ENCODE measurements at places on chromosomes 12 and 14. TPM values are rescaled to one million over a fixed set of nuclear protein-coding genes. Genes with fewer than 3 reads are reported as not detected.

- H3K4me1 ChIP-seq: peaks cover 15% of the 10 kb centered on the region
- no peak overlapping the region for H3K4me3 ChIP-seq
- H3K36me3 ChIP-seq: no peaks in the 10 kb centered on the region
- H3K27ac ChIP-seq: no peak overlapping the region
- no peaks in the 10 kb centered on the region for H3K27me3 ChIP-seq
Measured at GRCh38 chr12:67358781-67359338, 89.7 kb downstream of the CAND1 start.

- no peak for DNase-seq
- no peaks in the 10 kb centered on the region for H3K4me1 ChIP-seq
- no peaks in the 10 kb centered on the region for H3K36me3 ChIP-seq
- no peak overlapping the region for H3K4me3 ChIP-seq
Measured at GRCh38 chr14:41146391-41146790, 460.3 kb upstream of the LRFN5 start.

GRCh38 chr14:73324533-73324932 is 87.2 kb downstream of the PAPLN start:
- H3K27ac ChIP-seq: no peak overlapping the region
- peaks cover 3% of the 10 kb centered on the region for H3K36me3 ChIP-seq
- DNase-seq: no peak
- H3K27me3 ChIP-seq: no peaks in the 10 kb centered on the region
- H3K4me1 ChIP-seq: peaks cover 21% of the 10 kb centered on the region
- H3K4me3 ChIP-seq: no peak overlapping the region

- no peak overlapping the region for H3K27ac ChIP-seq
- no peaks in the 10 kb centered on the region for H3K4me1 ChIP-seq
- DNase-seq: no peak
- H3K36me3 ChIP-seq: no peaks in the 10 kb centered on the region
Measured at GRCh38 chr12:123961585-123962345, 10.9 kb downstream of the CCDC92 start.

DNA sequence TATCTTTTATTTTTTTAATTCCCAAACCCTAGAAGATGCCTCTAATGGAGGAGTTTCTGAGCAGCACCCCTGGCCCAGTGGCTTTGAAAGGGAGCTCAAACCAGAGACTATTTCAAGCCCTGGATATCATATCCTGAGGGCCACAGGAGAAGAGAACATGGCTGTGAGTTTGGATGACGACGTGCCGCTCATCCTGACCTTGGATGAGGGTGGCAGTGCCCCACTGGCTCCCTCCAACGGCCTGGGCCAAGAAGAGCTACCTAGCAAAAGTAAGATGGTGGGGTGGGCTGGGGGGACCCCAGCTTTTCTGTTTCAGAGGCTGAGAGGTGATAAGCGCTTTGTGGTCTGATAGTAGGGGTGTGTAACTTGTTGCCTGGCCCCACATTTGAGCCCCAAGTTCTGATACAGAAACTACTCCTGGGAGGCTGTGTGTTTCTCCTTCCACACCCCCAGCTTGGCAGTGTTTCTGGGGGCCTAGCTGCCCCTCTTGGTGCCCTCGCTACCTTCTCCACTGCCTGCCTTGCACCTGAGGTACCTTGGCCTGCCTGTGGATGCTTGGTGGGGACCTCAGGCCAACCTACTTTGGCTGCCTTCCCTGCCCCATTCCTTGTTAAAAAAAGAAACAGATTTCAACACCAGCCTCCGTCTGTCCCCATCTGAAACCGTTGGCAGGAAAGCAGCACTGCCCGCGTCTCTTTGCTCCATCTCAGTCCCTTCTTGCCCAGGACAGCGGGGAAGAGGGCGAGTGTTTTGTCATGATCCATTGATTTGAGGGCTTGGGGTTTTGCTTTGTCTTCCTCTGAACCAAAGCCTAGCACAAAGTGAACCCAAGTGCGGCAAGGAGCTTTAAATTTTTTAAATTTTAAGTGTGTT is 5.7 kb downstream of the TPCN1 start:
- peaks cover 44% of the 10 kb centered on the region for H3K4me1 ChIP-seq
- peaks cover 29% of the 10 kb centered on the region for H3K36me3 ChIP-seq
- no peak overlapping the region for H3K27ac ChIP-seq
- DNase-seq: no peak
- H3K27me3 ChIP-seq: no peaks in the 10 kb centered on the region

DNA sequence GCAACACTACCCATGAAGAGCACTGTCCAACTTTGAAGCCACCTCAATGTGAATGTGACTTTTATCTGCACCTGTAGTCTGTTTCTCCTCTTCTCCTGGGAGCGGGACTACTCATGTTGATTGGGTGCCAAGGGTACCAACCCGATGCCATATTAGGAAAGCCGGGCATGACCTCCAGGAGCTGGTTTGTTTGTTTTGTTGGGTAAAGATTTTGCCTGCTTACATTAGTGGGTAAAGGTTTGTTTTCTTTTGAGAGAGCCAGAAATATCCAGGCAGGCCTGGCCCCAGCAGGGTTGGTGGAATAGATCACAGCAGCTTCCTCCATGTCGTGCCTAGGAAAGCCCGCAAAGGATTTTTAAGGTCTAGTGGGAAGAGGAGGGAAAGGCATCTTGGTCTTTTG is 19.7 kb upstream of the ITPK1 start:
- DNase-seq: no peak
- H3K36me3 ChIP-seq: no peaks in the 10 kb centered on the region
- no peak overlapping the region for H3K4me3 ChIP-seq
- H3K27me3 ChIP-seq: no peaks in the 10 kb centered on the region

GRCh38 chr12:130460611-130461446 is 123.1 kb downstream of the PIWIL1 start:
- no peak overlapping the region for H3K4me3 ChIP-seq
- DNase-seq: no peak
- H3K27ac ChIP-seq: no peak overlapping the region
- no peaks in the 10 kb centered on the region for H3K4me1 ChIP-seq
- H3K36me3 ChIP-seq: no peaks in the 10 kb centered on the region
- no peaks in the 10 kb centered on the region for H3K27me3 ChIP-seq

DNA sequence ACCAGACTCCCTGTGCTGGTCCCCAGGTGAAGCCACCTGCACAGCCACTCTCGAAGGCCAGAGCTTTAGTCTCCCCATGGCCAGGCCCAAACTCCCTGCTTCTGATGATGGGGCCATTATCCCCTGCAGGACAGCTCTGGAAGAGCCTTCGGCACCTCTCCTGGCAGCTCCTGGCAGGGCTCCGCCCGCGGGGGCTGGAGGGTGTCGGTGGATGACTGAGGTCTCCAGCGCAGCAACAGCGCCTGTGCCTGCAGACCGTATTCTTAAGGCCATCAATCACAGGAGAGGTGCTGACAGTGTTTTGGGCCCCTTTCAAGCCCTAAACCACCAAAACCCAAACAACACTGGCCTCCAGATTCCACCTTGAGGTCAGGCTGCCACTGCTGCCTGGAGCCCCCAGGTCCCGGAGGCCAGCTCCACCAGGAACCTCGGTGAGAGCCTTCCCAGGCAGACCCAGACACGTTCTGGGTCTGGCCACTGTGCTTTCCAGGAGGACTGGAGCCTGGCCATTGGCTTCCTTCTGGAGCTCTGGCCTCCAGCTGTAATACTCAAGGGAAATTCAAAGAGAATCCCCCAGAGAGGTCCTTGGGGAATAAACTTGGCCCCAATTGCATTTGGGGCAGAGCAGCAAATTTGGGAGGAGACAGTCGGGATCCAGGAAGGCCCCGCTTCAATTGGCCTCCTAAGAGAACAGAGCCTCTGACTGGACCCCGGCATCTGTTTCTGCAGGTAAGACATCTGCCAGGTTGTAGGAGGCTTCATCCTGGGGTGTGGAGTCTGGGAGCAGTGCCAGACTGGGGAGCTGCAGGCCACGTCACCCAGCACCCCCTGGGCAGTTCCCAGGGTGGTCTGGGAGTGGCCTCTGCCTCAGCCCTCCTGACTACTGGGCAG is 210.6 kb upstream of the RTL1 start:
- no peaks in the 10 kb centered on the region for H3K4me1 ChIP-seq
- DNase-seq: no peak
- no peaks in the 10 kb centered on the region for H3K36me3 ChIP-seq

DNA sequence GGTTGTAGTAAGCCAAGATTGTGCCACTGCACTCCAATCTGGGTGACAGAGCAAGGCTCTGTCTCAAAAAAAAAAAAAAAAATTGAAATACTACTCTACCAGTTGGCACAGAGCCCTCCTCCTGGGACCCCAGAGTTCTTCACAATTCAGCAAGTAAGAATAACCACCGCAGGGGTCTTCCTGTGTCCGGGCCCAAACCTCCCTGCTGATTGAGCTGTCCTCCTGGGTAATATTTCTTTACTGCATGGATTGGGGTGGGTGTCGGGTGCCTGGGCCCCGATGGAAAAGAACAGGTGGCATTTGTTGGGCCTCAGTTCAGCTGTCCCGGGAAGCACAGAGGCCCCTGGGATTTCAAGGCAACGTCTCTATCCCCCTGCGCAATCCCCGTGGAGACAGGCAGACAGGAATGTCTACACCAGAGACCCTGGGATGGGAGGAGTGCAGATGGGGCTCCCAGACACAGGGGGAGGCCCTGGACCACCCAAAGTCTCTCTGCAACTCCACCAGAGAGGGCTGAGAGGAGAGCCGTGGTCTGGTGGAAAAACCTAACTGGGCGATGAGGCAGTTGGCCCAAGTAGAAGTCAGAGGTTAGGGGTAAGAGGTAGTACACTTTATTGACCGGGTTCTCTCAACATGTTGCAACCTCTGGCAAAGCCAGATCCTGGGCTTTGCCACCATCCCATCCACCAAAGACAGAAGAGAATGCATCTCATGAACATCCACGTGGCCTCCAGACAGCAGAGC is 32.7 kb upstream of the VPS37B start:
- H3K27ac ChIP-seq: no peak overlapping the region
- DNase-seq: no peak
- no peaks in the 10 kb centered on the region for H3K36me3 ChIP-seq
- no peak overlapping the region for H3K4me3 ChIP-seq
- peaks cover 1% of the 10 kb centered on the region for H3K27me3 ChIP-seq
- no peaks in the 10 kb centered on the region for H3K4me1 ChIP-seq

DNA sequence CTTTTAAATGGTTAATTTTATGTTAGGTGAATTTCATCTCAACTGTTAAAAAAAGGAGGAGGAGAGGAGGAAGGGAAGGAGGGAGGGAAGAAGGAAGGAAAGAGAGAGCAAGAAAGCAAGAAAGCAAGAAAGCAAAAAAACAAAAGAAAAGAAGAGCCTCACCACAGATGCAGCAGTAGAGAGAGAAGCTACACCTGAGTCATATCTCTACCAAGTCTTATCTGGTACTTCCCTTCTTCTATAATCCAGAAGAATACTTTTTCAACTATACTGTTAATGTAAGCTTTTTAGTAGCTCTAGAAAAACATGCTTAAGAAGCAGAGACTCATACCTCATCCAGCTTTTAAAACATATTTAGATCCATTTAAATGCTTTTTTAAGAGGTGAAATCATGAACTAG is 5.6 kb upstream of the IL26 start:
- H3K36me3 ChIP-seq: peaks cover 7% of the 10 kb centered on the region
- peaks cover 46% of the 10 kb centered on the region for H3K4me1 ChIP-seq
- H3K4me3 ChIP-seq: no peak overlapping the region
- DNase-seq: no peak
- H3K27ac ChIP-seq: peak overlapping the region; percentile 5

GRCh38 chr14:104211741-104212140 is 73.4 kb downstream of the KIF26A start:
- no peaks in the 10 kb centered on the region for H3K27me3 ChIP-seq
- H3K36me3 ChIP-seq: no peaks in the 10 kb centered on the region
- no peak overlapping the region for H3K27ac ChIP-seq
- H3K4me1 ChIP-seq: no peaks in the 10 kb centered on the region
- no peak overlapping the region for H3K4me3 ChIP-seq
- DNase-seq: no peak

- no peak overlapping the region for H3K4me3 ChIP-seq
- H3K27me3 ChIP-seq: no peaks in the 10 kb centered on the region
- H3K27ac ChIP-seq: no peak overlapping the region
- DNase-seq: no peak
- peaks cover 61% of the 10 kb centered on the region for H3K36me3 ChIP-seq
Measured at GRCh38 chr12:54349679-54350078, 14.6 kb downstream of the GPR84 start.

GRCh38 chr12:93712200-93712599 is 35.0 kb downstream of the CRADD start:
- H3K36me3 ChIP-seq: peaks cover 5% of the 10 kb centered on the region
- no peaks in the 10 kb centered on the region for H3K27me3 ChIP-seq
- no peak for DNase-seq
- no peaks in the 10 kb centered on the region for H3K4me1 ChIP-seq
- no peak overlapping the region for H3K27ac ChIP-seq
- no peak overlapping the region for H3K4me3 ChIP-seq

DNA sequence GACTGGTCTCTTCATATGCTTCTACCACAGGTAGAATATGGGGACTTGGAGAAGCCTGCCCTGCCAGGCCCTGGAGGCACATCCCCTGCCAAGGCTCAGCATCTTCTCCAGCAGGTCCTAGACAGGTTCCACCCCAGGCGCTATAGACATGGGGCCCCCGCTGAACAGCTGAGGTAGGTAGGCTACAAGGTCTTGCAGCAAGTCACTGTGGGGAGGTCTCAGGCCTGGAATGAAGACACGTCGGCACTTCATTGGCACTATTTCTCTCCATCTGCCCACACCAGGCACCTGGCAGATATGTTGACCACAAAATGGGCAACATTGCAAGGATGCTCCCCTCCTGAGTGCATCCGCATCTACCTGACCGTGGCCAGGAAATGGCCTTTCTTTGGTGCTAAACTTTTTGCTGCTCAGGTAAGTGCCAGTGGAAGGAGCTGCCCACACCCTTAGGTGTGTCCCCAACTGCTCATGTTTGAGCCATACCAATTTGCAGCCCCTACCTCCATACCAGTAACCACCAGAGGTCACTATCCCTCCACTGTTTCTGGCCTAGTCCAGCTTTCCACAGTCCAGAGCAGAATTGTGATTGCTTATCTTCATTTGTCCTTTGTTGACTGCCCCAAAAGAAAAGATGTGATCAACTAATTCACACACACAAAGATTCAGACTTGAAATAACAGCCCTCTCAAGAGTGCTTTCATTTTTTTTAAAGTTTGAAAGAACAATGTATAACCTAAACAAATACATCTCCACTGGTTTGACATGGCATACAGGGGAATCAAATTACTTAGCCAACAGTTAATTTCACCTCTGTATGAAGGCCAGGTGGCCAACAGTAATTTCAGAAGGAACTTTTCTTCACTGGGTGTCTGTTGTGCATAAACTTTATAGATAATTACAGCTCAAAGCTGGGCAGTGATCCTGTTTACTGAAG is 16.1 kb downstream of the PIGH start:
- H3K36me3 ChIP-seq: peaks cover 7% of the 10 kb centered on the region
- peak; percentile 77 for DNase-seq
- H3K27ac ChIP-seq: no peak overlapping the region
- peaks cover 3% of the 10 kb centered on the region for H3K4me1 ChIP-seq
- H3K27me3 ChIP-seq: no peaks in the 10 kb centered on the region

STAB2 gene
- not detected for total RNA-seq

SLC25A47 gene
- not detected for total RNA-seq

MYL2 gene
- total RNA-seq: not detected

PXMP2 gene
- 24.6 TPM for total RNA-seq

TMEM179 gene
- not detected for total RNA-seq

KRT80 gene
- total RNA-seq: not detected

GPRC5D gene
- not detected for total RNA-seq

All from activated CD4-positive, alpha-beta T cell treated with anti-CD3 and anti-CD28 coated beads, Interleukin-2, amount 10 ng/mL, durations not matched to agents 24 days and 14 days (primary cell).